AG09319 (cell line): ENCODE measurements at places on chromosomes 5 and 9.

- DNase-seq = no peak
These were observed 3.2 kb upstream of the NRARP start for GRCh38 chr9:137305060-137305797.

- DNase-seq = peak; percentile 34
These were observed at the start of gene PCDHGA1 for GRCh38 chr5:141330299-141331080. TSS of gene PCDHGA1 (plus strand) at chr5:141330514.

GRCh38 chr5:90955001-90955635 lies 396.5 kb downstream of the ADGRV1 start:
- no peak for DNase-seq

DNA sequence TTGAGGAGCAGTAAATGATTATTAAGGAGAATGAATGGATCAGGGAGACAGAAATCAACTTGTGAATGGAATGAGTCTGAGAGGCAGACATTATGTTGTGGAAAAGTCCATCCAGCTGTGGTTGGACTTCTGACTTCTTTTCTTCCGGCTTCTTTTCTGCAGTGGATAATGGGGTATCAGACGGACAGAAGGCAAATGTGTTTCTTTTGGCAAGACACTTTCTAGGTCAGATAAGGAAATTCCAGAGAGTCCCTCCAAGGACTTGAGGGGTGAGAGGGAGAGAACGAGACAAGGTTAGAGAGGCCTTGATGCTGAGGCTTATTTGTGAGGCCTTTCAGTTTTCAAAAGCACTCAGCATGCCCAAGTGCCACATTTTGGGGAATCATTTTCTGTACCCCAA lies 17.1 kb upstream of the GRHPR start:
- no peak for DNase-seq

DNA sequence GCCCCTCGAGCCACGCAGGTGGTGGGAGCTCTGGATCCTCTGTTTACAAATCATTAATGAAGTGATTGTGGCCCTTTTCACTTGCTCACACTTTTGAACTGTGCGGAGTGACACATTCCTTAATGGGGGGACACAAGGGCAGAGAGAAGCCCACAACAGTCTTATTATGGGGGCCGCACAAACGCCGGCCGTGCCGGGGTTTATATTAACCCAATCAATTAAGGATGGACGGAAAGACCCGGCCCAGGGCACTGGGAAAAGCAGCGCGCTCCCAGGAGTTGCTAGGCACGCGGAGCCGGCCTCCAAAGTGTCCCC lies 634.8 kb downstream of the IRX1 start:
- no peak for DNase-seq
